Fibroblast of skin of scalp (primary cell): ENCODE measurements at places on chromosomes 12 and 14.

DNA sequence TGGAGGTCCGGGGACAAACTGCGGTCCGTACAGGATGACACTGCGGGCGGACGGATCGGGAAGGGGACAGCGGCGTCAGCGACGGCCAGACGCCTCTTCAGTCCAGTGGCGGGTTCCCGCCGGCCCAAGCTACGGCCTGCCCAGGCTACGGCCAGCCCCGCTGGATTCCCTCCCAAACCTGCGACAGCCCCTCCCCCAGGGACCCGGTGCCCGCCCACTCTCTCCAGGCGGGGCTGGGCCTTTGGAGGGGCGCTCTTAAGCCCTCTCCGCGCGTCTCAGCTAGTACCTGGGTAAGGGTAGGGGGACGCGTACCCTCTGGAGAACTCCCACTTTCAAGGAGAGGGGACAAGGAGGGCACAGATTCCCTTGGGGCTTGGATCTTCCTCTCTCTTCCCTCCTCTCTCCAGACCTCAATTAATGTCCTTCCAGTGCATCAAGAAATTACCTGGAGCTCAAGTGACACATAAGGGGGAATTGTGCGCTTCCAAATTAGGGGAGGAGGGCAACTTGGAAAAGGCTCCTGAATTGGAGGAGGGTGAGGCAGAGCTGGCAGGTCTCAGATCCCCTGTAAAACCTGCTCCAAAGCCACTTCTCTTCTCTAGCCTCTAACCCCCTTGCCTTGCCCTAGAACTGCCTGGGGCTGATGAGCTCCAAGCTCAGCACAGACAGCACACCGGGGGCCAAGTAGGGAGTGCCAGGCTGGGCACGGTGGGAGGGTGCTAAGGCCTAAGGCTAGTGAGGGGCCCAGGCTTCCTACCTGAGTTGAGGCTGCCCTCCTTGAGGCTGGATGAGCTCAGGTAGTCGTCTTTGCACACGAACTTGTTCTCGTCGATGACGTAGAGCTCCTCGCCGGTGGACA is 3.1 kb downstream of the LHX5 start:
- DNase-seq: no peak

- DNase-seq: peak; percentile 39
Observed at GRCh38 chr14:24351517-24351916, 11.7 kb upstream of the RIPK3 start.

DNA sequence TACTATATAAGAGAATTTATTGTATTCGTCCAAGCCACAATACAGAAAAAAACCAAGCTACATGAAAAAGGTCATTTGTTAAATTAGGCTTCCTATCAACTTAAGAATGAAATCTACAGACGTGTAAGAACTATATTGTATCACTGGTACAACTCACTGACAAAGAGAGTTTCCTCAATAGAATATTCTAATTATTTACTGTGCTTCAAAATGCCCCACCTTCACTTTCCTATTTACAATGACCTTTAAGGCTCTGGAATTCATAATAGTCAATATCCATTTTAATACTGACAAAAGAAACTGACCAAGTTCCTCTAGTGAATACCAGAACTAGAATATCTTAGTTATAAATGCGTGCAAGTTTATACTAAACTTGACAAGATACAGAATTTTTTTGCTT is 55.9 kb downstream of the C2CD5 start:
- DNase-seq: no peak

DNA sequence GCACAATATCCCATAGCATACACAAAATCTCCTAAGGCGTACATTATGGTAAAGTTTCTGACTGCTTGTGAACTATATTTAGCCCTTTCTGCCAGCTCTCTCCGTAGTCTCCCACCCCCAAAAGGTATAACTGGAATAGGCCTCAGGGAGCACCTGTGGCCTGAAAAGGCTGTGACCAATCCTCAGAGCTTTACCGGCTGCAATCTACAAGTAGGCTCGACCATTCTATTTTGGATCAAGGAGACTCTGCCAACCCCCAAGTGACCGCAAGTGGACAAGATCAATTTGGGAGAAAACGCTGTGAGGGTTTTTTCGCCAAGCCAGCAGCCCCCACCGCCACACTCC is 1.2 kb downstream of the PPTC7 start:
- DNase-seq: no peak

GRCh38 chr12:110536834-110537604 is 34.9 kb downstream of the RAD9B start:
- DNase-seq: peak; percentile 8

DNA sequence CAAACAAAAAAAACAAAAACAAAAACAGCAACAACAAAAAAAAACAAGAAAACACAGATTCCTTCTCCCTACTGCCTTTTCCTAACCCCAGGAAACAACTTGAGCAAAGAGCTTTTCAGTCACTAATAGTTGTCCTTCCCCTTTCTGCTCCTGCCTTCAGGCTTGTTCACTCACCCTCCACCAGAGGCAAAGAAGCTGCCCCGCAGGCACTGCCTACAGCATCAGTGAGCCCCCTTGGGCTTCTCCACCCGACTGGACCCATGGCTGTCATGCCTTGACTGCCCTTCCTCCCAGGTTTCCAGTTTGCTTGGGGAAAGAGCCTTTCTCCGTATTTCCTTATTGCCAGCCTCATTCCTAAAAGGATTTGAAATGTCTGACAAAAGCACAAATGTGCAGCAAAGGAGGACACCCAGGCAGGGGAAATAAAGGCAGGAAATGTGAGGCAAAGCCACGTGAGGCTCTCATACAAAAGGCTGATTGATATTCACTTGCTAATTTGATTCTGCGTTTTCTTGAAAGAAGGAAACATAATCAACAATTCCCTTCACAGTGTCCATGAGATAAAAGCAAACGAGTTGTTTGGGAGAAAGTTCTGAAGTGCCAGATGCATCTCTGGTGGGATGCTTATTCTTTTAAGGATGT is 85.7 kb downstream of the GPATCH2L start:
- DNase-seq: no peak

DNA sequence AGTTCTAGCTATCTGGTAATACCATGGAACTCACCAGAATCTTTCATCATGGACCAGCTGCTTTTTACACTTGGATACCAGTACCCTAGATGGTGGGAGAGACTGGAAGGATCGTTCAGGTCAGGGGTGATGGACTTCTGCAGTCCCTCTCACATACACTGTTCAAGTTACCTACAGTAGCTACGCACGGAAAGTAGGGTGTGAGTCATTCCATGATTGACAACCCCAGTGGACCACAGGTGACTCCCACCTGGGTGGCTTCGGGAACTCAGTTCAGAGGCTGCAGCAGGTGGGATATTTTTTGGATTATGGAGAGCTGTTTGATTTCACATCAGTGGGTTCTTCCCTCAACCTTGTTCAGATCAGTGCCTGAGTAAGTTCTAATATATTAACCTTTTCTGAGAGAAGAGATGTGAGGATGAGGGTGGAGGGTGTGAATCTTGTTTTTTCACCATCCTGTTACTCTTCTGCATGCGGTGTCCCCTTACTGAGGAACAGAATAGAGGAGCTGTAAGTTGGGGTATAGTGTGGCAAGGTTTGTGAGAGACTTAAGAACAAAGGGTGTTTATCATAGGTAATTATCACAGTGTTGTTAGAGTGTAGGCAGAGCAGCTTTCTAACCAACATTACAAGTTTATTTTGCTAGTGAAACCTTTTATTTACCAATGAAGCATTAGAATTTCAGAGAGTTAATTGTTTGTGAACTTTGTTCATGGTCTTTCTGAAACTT is 39.6 kb downstream of the PRKCH start:
- DNase-seq: no peak

DNA sequence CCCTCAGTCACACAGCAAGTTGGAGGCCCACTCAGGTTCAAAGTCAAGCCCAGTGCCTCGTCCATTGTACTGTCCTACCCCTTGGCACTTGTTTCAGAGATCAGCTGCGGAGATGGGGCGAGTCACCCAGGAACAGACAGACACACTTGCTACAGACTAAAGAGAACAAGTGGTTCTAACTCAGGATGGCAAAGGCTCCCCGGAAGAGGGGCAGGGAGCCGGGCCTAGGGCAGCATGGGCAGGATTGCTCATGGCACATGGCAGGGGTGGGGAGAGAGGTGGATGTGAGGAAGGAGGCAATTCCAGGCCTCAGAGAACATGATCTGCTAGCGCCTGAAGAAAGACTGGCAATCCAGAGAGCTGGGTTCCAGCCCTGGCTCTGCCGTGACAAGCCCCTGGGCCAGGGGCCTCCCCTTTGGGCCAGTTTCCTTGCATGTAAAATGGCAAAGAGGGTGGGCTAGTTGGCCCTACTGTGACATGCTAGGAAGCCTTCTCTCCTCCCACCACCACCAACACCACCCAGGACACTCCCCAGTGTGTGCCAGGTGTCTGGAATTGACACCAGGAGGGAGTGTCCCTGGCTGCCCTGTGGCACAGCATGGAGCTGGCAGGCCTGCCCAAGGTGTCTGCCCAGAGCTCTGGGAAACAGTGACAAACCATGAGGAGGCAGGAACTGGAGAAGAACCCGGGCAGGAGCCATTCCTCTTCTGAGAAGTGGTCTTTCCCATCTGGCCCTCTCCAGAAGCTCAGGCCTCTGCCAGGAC is 24.0 kb upstream of the IRF2BPL start:
- no peak for DNase-seq

GRCh38 chr14:71248194-71248593 is 340.9 kb downstream of the PCNX1 start:
- DNase-seq: no peak

DNA sequence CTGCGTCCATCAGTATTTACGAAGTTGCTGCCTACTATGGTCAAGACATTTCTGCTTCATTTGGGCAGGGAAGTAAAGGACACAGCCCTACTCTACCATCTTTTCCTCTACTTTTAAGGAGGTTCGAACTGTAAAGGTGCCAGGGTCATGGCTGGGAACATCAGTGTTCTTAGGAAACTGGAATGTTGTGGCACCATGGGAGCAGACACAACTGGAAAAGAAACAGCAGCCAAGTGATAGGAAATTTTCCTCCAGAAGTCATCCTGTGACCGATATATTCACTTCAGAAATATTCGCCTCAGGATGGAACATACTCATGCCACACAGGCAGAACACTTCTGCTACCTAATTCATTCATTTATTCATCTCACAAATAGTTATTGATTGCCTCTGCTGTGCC is 104.4 kb downstream of the ETV6 start:
- peak; percentile 49 for DNase-seq

- no peak for DNase-seq
Observed at GRCh38 chr14:96662116-96662970, 134.8 kb upstream of the VRK1 start.

DNA sequence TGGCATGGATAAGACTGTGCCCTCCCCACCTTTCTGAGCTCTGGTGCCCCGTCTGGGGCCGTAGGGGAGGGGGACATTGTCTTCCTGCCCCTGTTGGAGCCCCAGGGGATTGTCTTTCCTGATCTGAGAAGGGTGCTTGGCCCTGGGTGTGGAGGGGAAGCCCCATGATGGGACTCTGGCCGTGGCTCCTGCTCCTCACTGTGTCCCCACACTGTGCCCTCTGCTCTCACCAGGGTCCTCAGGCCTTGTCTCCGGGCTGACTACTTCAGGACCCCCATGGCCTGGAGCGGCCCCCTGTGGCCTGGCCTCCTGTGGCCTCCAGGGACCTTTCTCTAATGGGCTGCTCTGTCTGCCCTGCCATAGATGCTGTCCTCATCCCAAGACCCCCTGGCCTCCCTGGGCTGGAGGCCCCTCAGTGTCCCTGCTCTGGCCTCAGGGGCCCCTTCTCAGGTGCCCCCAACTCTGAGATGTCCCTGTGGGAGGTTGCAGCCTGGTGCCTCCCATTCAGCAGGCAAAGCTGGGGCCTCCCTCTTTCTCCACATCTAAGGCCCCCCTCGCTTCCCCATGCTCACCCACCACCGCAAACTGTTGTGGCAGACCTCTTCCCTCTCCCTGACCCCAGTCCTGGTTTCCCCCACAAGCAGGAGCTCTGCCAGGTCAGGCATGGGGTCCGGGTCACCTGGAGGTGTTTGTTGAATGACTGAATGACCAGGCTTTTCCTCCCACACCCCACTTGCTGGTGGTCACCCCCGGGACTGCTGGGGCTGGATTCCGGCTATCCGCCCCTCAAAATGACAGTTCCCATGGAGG is 4.0 kb downstream of the KIF26A start:
- no peak for DNase-seq

DNA sequence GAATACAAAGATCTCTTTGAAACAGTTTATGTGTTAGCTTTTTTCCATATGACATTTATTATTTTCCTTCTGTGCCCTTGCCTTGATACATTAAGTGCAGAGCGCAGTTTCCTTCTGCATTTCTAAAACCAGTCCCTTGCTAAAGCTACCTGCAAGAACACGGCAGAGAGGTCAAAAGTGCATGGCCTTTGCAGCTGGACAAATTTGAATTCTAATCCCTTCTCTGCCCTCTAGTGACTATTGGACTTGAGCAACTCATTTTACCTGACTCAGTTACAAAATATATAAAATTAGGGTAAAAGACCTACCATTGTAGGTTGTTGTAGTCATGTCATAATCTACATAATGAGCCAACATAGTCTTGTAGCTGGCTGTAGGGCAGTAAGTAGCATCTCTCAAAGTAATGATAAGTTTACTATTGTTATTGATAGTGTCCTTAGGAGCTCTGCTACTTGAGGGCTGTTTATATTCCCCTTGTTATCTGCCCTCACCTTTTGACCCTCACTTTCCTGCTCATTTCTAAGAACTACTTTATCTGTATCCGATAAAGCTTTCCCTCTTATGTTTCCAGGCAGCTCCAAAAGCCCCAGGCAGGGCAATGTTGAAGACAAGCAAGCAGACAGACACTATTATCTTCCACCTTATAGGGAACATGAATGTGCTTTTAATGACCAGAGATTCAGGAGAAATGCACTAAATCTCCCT is 120.0 kb upstream of the PDZRN4 start:
- DNase-seq: no peak

DNA sequence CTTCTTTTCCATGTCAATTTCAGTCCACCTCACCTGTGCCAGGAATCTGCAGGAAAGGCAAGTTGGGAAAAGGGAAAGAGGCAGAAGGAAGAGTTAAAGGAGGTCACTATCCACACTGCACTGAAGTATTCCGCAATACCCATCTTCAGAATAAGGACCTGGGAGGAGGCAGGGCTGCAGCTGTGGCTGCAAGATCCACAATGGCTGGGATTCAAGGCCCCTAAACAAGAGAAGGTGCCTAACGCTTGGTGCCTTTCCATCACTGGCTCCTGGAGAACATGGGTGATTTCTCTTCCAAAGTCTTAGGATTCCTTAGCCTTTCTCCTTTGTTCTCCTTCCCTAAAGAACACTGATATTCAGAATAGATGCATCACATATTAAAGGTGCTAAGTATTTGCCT is 204.0 kb downstream of the GRIN2B start:
- no peak for DNase-seq

DNA sequence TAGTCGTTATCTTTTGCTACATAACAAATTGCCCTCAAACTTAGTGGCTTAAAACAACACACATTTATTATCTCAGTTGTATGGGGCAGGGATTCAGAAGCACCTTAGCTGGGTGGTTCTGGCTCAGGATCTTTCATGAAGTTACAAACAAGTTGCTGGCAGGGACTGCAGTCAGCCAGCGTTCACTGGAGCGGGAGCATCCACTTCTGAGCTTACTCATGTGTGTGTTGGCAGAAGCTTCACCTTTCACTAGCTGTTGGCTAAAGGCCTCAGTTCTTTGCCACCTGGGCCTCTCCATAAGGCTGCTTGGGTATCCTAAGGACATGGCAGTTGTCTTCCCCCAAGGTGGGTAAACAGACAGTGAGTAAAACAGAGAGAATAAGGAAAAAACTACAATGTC is 365.7 kb downstream of the RPS29 start:
- no peak for DNase-seq
